ENCODE measurements at places on chromosomes 7 and 10.
A peak's percentile ranks its signal among the peaks of the same experiment; 100 is the strongest.

- peak; percentile 68 for DNase-seq
Observed at GRCh38 chr10:52768001-52768532, 4.5 kb downstream of the MBL2 start.

DNA sequence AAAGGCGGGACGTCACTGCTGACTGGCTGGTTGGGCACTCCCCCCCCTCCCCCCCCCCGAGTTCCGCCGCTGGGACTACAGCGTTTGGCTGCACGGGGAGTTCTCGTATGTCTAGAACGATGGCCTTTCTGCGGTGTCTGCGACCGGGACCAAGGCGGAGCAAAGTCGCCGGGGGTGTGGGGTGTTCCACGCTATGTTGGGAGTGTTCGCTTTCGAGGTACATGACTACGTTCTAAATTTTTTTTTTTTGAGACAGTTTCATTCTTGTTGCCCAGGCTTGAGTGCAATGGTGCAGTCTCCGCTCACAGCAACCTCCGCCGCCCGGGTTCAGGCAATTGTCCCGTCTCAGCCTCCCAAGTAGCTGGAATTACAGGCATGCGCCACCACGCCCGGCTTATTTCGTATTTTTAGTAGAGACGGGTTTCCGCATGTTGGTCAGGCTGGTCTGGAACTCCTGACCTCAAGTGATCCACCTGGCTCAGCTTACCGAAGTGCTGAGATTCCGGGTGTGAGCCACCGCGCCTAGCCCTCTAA is 573 bp upstream of the IDI1 start:
- DNase-seq: no peak

DNA sequence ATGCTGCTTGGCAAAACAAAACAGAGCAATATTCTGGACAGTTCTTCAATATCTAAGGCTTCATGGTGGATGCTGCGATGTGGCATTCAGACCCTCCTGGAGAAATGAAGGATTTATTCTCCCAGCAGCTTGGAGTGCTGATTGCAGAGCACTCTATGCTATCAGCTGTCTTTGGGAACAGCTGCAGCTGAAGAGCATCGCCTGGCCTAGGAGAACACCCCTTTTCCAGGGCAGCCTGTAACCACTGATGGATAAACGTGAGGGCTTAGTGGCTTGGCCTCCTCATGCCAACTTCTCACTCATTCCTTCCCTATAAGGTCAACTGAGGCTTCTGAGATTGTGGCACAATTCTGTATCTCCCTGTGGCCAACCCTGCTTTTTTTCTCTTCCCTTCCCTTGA is 638.1 kb upstream of the CNTNAP2 start:
- no peak for DNase-seq

- DNase-seq: no peak
Observed at GRCh38 chr7:38327637-38328036, 54.2 kb upstream of the TARP start.

DNA sequence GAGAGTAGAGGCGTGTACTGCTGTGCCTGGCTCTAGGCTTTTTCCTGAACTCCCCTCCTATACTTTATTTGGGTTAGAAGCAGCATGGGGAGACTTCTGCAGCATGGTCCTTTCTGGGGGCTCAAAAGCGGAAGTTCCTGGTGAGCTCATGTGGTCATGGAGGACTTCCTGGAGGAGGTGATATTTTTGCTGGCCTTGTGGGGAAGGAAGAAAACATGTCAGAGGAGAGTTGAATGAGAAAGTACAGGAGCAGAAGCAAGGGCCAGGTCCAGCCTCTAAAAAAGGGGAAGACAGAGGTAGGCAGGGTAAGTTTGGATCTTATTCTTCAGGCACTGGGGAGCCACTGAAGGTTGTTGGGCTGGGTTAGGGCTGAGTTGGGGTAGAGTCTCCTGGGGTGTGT is 45.5 kb downstream of the CASTOR2 start:
- DNase-seq: no peak
